ENCODE measurements at places on chromosomes 13 and 19. TPM values are rescaled to one million over a fixed set of nuclear protein-coding genes. Genes with fewer than 3 reads are reported as not detected.

IGFL1 gene
- total RNA-seq: not detected

SLC46A3 gene
- total RNA-seq: 4.6 TPM

ZNF737 gene
- 12.1 TPM for total RNA-seq

HSH2D gene
- not detected for total RNA-seq

PLIN4 gene
- 5.3 TPM for total RNA-seq

ZNF285 gene
- 5.0 TPM for total RNA-seq

GRCh38 chr19:19327672-19328071 lies 7.0 kb downstream of the MAU2 start:
- no peak overlapping the region for H3K27ac ChIP-seq
- H3K4me1 ChIP-seq: no peaks in the 10 kb centered on the region
- H3K4me3 ChIP-seq: no peak overlapping the region
- no peaks in the 10 kb centered on the region for H3K27me3 ChIP-seq

- H3K36me3 ChIP-seq: no peaks in the 10 kb centered on the region
- no peaks in the 10 kb centered on the region for H3K27me3 ChIP-seq
- H3K4me1 ChIP-seq: no peaks in the 10 kb centered on the region
- peak; percentile 2 for DNase-seq
- H3K4me3 ChIP-seq: no peak overlapping the region
Measured at GRCh38 chr13:49185264-49185663, 34.9 kb upstream of the MLNR start.

DNA sequence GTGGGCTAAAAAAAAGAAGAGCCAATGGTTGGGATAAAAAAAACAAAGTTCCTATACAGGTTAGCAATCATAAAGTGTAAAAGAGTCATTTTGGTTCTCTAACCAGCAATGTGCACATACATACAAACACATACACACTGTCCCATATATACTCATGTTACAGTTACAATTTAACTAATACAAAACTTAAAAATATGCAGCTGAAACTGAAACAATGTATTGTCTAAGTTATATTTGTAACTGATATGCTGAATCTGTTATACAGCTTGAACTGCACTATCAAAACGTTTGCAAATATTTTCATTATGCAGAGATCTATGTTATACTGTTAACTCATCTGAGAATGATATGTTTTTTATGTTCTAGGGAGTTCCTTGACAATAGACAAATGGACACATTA lies 173.7 kb downstream of the KLF12 start:
- no peaks in the 10 kb centered on the region for H3K4me1 ChIP-seq
- DNase-seq: no peak
- no peak overlapping the region for H3K27ac ChIP-seq
- no peaks in the 10 kb centered on the region for H3K36me3 ChIP-seq
- H3K4me3 ChIP-seq: no peak overlapping the region

DNA sequence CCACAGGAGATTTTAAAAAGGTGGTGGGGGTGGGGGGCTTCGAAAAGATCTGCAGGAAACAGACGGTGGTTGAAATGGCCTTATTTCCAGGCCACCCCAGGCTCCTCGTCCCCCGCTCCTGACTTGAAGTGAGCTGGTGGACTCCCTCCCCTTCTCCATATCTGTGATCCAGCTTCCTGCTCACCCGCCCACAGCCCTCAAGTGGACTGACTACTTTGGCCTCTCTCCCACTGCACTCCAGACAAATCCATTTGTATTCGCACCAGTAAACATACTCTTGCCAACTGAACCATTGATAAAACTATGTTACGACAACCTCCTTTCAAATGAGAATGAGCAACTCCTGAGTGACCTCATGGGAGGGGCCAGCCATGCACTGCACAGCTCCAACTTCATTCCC lies 259.5 kb downstream of the COL4A1 start:
- no peak overlapping the region for H3K27ac ChIP-seq
- H3K27me3 ChIP-seq: no peaks in the 10 kb centered on the region
- H3K4me3 ChIP-seq: no peak overlapping the region
- no peaks in the 10 kb centered on the region for H3K4me1 ChIP-seq
- H3K36me3 ChIP-seq: no peaks in the 10 kb centered on the region

- no peak overlapping the region for H3K27ac ChIP-seq
- no peak overlapping the region for H3K4me3 ChIP-seq
- peaks cover 3% of the 10 kb centered on the region for H3K4me1 ChIP-seq
- no peaks in the 10 kb centered on the region for H3K36me3 ChIP-seq
Measured at GRCh38 chr13:97797553-97797952, 155.9 kb upstream of the IPO5 start.

- no peaks in the 10 kb centered on the region for H3K36me3 ChIP-seq
- no peak overlapping the region for H3K4me3 ChIP-seq
- H3K4me1 ChIP-seq: no peaks in the 10 kb centered on the region
- no peak overlapping the region for H3K27ac ChIP-seq
Measured at GRCh38 chr13:47277774-47278173, 380.9 kb upstream of the HTR2A start.

DNA sequence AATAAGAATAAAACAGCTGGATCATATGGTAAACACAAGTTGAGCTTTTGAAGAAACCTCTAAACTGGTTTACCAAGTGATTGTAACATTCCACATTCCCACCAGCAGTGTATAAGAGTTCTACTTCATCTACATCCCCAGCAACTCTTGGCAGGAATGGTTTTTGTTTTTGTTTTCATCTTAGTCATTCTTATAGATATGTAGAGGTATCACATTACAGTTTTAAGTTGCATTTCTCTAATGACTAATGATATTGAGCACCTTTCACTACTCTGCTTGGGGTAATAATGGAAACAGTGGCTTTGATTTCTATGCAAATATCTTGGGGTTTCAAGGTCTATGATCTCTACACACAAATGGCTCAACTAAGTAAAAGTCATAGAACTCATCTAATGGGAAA lies 614.5 kb downstream of the TBC1D4 start:
- DNase-seq: peak; percentile 51
- H3K36me3 ChIP-seq: no peaks in the 10 kb centered on the region
- H3K4me1 ChIP-seq: no peaks in the 10 kb centered on the region
- H3K27me3 ChIP-seq: no peaks in the 10 kb centered on the region

DNA sequence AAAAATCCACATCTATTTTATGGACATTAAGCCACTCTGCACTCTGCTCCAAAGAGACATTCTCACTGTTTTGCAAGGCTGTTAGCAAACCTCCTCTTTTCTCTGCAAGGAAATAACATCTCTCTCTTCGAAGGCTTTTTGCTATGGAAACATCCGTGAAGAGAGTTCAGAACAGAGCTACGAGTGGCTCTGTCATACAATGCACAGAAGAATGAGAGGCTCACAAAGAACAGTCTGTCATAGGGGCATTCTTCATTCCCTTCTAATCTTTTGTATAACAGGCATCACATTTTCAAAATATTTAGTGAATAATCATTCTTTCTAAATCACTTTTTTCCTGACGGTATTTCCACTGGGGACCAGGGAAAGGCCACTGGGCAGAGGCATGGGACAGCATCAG lies 346.1 kb downstream of the IRS2 start:
- no peaks in the 10 kb centered on the region for H3K27me3 ChIP-seq
- H3K27ac ChIP-seq: no peak overlapping the region
- H3K4me3 ChIP-seq: no peak overlapping the region
